Stimulated activated CD4-positive, alpha-beta T cell treated with anti-CD3 and anti-CD28 coated beads, Interleukin-1b, Interleukin-23, amount 100 ng/mL, for 1 hour (primary cell): ENCODE measurements at places on chromosomes 13 and 19.

DNA sequence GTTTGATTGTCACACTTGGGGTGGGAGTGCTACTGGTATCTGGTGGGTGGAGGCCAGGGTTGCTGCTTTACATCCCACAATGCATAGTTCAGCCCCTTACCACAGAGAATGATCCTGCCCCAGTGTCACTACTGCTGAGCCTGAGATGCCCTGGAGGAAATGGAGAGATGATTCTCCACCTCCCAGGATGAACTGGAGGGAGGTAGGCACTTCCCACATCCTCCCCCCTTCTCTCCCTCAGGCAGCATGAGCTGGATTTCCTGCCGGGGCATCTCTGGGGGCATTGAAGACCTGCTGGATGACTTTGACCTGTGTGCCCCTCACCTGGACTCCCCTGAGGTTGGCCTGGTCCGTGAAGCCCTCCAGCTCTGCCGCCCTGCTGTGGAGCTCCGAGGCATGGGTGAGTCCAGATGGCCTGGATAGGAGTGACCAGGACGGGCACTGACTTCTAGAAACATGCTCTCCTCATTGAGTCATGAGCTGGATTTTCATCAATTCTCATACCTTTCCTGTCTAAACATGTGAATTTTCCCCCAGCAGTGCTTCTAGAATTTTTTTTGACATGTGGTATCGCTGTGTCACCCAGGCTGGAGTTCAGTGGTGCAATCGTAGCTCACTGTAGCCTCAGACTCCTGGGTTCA is 45.3 kb downstream of the NWD1 start:
- no peak for DNase-seq

GRCh38 chr19:7915250-7916102 is 846 bp downstream of the TGFBR3L start:
- no peak for DNase-seq

- no peak for DNase-seq
Observed at GRCh38 chr19:14248578-14249011, 42.6 kb upstream of the ADGRL1 start.

- no peak for DNase-seq
Observed at GRCh38 chr19:4582980-4583842, 23.7 kb upstream of the SEMA6B start.

- no peak for DNase-seq
Observed at GRCh38 chr13:109036078-109036780, 406.8 kb downstream of the MYO16 start.

DNA sequence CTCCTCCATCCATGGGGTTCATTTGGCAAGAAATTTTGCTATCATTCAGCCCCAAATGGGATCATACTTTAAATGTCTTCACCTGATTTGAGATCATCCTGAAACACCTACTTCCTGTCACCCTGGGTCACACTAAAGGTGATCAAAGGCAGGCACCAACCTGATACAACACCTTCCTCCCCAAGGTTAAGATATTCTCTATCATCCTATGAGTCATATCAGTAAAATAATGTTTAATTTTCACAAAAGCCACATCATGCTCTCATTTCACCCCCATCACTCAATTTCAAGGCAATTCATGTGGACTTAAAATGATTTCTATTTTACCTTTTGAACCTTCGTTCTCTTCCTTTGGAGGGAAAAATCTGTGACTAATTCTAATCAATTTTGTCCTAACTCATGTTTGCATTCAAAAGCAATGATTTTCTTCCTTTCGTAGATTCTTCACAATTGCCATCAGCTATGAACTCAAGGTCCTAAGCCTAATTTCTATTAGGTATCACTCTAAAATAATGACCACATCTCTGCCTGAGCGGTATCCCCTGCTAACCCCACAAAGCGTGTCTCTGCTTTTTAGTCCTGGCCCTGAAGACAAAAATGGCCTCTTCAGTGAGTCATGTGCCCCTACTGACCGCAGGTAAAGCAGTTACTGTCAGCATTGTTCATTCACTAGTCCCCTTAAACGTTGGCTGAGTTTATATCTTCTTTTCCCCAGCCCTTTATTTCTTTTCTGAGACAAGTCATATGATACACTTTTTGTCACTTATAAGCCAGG is 139.0 kb downstream of the SPRY2 start:
- no peak for DNase-seq

DNA sequence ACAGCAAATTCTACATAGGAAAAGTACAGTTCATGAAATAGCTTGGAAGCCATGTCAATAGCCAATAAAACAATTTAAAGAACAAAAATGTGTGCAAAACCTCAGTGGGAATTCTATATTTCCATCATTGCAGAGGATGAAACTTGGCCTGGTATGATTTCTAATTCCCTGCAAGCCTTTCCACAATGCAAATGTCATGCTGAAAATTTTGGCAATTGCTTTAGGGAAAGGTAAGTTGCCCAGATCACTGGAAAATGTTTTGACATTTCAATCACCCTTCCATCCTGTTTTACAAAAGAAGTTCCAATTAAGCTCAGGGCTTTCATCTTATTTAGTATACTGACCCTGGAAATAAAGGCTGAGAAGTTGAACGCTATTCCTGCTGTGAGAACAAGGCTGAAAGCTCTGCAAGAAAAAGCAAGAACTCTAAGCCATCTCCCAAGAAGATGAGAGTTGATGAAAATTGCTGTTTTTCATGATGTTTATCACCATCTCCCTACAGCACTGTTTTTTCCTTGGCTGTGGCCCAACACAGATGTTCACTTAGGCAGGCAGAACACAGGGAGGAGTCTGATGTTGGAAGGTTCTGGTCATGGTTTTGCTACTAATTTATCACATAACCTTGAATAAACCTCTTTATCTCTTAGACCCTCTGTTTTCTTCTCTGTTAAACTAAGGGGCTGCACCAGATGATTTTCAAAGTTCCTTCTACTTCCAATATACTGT is 263.7 kb downstream of the KCTD12 start:
- DNase-seq = no peak

DNA sequence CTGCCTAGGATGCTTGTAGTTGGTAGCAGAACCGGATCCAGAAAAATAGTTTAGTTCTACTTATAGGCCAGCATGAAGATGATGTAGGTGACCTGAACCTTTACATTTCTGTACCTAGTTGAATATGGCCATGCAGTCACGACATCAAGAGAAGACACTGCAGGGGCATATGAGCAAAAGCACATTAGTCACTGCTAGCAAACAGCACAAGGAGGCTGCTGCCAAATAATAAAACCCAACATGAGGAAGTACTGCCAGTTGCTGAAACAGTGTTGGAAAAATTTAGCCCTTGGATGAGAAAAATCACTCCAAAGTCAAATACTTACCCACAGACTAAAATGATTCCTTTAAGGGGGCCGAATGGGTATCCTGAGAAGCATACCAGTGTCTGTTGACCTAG is 20.8 kb downstream of the ERICH6B start:
- DNase-seq = no peak

DNA sequence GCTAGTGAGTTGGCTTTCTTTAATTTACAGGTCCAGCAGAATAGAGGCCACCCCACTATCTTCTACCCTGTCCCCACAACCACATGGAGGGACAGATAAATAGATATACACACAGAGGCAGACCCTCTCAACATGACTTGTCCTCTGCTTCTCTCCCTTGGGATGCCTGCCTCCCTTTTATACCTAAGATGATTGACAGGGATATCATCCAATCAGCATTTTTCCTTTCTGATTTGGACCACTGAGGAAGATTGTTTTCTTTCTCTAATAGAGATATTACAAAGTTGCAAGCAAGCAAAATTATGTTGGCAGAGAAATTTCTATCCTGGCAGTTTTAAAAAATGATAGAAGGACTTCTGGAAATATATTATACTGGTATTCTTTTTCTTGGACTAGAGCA is 35.8 kb downstream of the STOML3 start:
- no peak for DNase-seq

GRCh38 chr19:2376784-2377519 is 16.9 kb downstream of the TMPRSS9 start:
- DNase-seq = no peak

DNA sequence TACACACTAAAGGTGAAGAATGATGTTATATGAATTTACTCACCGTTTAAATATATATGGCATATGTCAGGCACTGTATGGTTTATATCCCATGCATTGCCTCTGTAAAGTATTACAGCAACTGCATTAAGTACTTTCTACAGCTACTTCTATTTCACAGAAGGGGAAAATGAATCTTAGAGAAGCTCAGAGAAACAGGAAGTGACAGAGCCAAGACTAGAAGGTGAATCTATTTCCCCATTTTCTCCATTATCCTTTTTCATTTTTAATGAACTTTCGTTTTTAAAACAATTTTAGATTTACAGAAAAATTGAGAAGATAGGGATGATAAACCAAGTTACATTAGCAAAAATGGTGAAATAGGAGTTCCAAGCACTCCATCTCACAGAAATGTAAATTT is 863.3 kb downstream of the UQCRFS1 start:
- DNase-seq = no peak

DNA sequence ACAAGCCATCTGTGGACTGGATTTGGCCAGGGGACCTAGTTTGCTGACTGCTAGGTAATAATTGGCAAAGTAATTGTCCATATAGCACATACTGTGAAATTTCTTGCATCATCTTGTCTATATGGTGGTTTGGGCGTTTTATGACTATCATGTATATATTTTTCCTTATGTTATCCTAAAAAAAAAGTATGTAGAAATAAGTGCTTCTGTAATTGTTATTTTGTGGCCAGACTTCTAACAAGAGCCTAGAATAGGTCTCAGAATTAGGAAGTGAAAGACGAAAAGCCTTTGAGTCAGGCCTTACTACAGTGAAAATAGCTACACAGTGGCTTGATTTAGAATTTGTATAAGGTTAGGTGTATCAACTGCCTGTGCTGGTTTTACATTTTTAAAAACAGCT is 4.2 kb downstream of the FNDC3A start:
- DNase-seq = no peak

DNA sequence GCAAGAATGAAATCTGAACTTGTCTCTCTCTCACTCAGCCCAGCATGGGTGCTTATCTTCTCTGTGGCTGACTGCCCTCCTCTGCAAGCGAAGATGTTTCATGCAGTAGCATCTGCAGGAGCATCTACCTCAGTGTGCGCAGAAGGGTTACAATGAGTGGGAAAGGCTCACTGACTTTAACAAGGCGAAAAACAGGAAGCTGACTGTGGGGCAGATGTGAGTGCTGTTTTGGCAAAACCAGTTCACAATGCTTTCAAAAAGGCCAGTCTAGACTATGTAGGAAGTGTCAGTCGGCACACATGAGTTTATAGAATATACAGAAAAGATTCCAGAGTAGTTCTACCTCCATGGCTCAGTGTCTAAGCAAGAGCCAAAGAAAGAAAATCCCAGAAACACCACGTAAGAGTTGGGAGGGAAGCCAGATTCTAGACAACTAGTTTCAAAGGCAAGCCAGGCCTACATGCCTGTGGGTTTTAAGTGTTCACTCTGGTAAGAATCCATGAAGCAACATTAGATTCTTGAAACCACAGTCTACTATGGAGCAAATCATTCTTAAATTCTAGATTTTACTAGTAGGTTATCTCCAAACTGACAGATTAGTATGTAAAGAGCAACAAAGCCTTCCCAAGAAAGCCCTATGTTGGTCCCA is 124.5 kb downstream of the ABCC4 start:
- DNase-seq = no peak

GRCh38 chr13:37257051-37257450 is 151.6 kb upstream of the CSNK1A1L start:
- DNase-seq = no peak

- no peak for DNase-seq
Observed at GRCh38 chr19:21588065-21588601, 82.7 kb downstream of the ZNF429 start.

DNA sequence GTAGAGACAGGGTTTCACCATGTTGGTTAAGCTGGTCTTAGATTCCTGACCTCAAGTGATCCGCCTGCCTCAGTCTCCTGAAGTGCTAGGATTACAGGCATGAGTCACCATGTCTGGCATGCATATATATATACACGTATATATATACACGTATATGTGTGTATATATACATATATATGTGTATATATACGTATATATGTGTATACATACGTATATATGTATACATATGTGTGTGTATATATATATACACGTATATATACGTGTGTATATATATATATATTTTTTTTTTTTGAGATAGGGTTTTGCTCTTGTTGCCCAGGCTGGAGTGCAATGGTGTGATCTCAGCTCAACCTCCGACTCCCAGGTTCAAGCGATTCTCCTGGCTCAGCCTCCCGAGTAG is 11.9 kb downstream of the DNMT1 start:
- DNase-seq = no peak

- no peak for DNase-seq
Observed at GRCh38 chr13:71626421-71627117, 240.4 kb downstream of the DACH1 start.

- DNase-seq = no peak
Observed at GRCh38 chr13:112824429-112824828, 134.6 kb downstream of the ATP11A start.

- no peak for DNase-seq
Observed at GRCh38 chr19:21626091-21626490, 120.7 kb downstream of the ZNF429 start.

GRCh38 chr19:45677351-45678230 is 9.6 kb downstream of the GIPR start:
- peak; percentile 55 for DNase-seq

DNA sequence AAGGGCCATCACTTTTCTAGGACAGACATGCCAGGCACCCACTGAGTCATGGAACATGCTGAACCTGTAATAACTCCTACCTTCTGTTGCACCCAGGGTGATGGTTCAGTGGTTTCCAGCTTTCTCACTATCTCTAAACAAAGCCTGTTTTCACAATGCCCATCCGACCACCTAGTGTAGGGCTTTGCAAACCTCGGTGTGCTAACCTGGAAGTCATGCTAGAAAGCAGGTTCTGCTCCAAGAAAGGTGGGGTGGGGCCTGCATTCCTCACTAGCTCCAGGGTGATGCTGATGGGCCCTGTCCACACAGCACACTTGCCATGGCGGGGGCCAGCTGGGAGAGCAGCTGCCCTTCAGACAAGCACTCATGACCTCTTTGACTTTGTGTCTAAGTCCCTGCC is 43.4 kb downstream of the COL4A2 start:
- no peak for DNase-seq

DNA sequence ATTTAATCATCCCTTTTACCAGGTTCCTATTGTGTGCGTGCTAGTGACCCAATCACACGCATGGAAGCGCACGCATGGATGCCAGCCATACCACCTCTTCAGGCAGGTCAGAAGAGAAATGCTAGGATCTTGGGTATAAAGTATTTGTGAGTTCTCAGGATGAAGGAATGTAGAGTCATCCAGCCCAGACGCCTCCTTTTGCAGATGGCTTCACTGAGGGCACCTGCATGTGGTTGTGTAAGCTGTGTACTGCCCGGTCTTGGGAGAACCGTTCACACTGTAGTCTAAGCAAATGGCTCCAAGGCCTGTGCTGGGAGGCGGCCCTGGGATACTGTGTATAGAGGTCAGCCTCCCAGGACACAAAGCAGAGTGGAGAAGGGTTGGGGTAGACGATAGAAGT is 7.5 kb downstream of the ARHGEF7 start:
- no peak for DNase-seq

GRCh38 chr19:17025991-17026658 is 485 bp downstream of the CPAMD8 start:
- DNase-seq = no peak

- no peak for DNase-seq
Observed at GRCh38 chr19:11196406-11197287, 698 bp downstream of the KANK2 start.

GRCh38 chr13:21516805-21517204 is 57.7 kb upstream of the ZDHHC20 start:
- DNase-seq = no peak
